ENCODE measurements at places on chromosomes 16 and 17.

GRCh38 chr17:50362661-50363060 lies 10.3 kb downstream of the MRPL27 start:
- no peak overlapping the region for H3K27ac ChIP-seq
- peaks cover 4% of the 10 kb centered on the region for H3K36me3 ChIP-seq
- no peaks in the 10 kb centered on the region for H3K27me3 ChIP-seq
- no peak for DNase-seq

- H3K27me3 ChIP-seq, result no peaks in the 10 kb centered on the region
- peak overlapping the region; percentile 94 for H3K27ac ChIP-seq
- H3K4me1 ChIP-seq, result peaks cover 16% of the 10 kb centered on the region
- H3K4me3 ChIP-seq, result peak overlapping the region; percentile 79
These were observed 471 bp downstream of the PARD6A start for GRCh38 chr16:67661101-67661761.

GRCh38 chr16:15780805-15781204 lies 76.0 kb downstream of the MYH11 start:
- H3K27ac ChIP-seq, result no peak overlapping the region

- H3K27ac ChIP-seq, result no peak overlapping the region
- no peak for DNase-seq
- H3K4me1 ChIP-seq, result no peaks in the 10 kb centered on the region
- no peaks in the 10 kb centered on the region for H3K36me3 ChIP-seq
These were observed 143.7 kb downstream of the ZNF18 start for GRCh38 chr17:11853321-11854151.

DNA sequence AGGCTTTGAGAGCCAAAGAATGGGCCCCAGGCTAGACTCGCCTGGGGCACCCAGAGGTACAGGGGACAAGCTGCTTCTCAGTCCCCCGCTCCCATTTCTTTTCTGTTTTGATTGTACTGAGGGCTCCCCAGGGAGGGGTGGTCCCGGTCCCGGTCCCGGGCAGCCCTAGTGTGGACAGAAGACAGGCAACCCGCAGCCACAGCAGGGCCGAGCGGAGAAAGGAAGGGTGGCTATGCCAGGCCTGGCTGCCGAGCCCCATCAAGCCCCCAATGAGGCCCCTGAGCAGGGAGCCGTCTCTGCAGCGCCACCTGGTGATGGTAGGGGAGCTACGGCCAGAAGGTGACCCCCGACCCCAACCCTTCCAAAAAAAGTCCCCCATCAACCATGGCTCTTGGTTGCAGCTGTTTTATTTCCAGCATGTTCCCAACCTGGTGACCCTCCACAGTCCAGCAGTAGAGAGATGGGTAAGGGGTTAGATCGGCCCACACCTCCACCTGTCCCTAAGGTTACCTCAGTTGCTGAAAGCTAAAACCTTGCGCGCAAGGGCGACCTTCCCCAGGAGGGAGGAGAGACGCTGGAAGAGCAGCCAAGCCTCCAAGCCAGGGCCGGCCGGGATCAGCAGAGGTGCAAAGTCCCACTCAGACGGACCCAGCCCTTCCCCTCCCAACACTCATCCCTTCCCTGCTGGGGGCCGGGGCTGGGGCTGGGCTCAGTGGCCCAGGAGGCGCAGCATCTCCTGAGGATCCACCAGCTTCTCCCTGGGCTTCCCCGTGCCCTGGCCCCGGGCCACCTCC lies 2.6 kb upstream of the GRIN2C start:
- DNase-seq, result peak; percentile 78
- H3K36me3 ChIP-seq, result peaks cover 10% of the 10 kb centered on the region
- H3K4me1 ChIP-seq, result peaks cover 9% of the 10 kb centered on the region
- H3K4me3 ChIP-seq, result peak overlapping the region; percentile 34
- H3K27ac ChIP-seq, result no peak overlapping the region

GRCh38 chr17:49224198-49224996 lies 6.2 kb downstream of the PHOSPHO1 start:
- H3K27me3 ChIP-seq, result peaks cover 82% of the 10 kb centered on the region
- peak; percentile 58 for DNase-seq
- H3K4me3 ChIP-seq, result peak overlapping the region; percentile 56
- no peaks in the 10 kb centered on the region for H3K36me3 ChIP-seq

- no peaks in the 10 kb centered on the region for H3K36me3 ChIP-seq
- H3K4me3 ChIP-seq, result peak overlapping the region; percentile 15
- peaks cover 13% of the 10 kb centered on the region for H3K4me1 ChIP-seq
- peaks cover 25% of the 10 kb centered on the region for H3K27me3 ChIP-seq
These were observed 2.0 kb upstream of the METRNL start for GRCh38 chr17:83077411-83077810.

GRCh38 chr17:47949197-47949759 lies 7.9 kb downstream of the PNPO start:
- H3K27ac ChIP-seq, result peak overlapping the region; percentile 44
- H3K36me3 ChIP-seq, result no peaks in the 10 kb centered on the region
- H3K4me1 ChIP-seq, result peaks cover 18% of the 10 kb centered on the region
- H3K4me3 ChIP-seq, result peak overlapping the region; percentile 40
- peak; percentile 93 for DNase-seq
- no peaks in the 10 kb centered on the region for H3K27me3 ChIP-seq

GRCh38 chr17:34741967-34742366 lies 162.6 kb downstream of the TMEM132E start:
- DNase-seq, result no peak
- no peaks in the 10 kb centered on the region for H3K4me1 ChIP-seq
- H3K27me3 ChIP-seq, result peaks cover 33% of the 10 kb centered on the region
- H3K36me3 ChIP-seq, result no peaks in the 10 kb centered on the region
- H3K4me3 ChIP-seq, result no peak overlapping the region
